ENCODE measurements at places on chromosomes 2 and 18. TPM values are rescaled to one million over a fixed set of nuclear protein-coding genes. Genes with fewer than 3 reads are reported as not detected.

Gene NGEF
- total RNA-seq: 88.1 TPM

Gene HOXD3
- 8.7 TPM for total RNA-seq

Gene DNAH7
- 11.9 TPM for total RNA-seq

Gene HOXD9
- not detected for total RNA-seq

Gene ASPRV1
- 3.3 TPM for total RNA-seq

Gene INHBB
- 1.1 TPM for total RNA-seq

DNA sequence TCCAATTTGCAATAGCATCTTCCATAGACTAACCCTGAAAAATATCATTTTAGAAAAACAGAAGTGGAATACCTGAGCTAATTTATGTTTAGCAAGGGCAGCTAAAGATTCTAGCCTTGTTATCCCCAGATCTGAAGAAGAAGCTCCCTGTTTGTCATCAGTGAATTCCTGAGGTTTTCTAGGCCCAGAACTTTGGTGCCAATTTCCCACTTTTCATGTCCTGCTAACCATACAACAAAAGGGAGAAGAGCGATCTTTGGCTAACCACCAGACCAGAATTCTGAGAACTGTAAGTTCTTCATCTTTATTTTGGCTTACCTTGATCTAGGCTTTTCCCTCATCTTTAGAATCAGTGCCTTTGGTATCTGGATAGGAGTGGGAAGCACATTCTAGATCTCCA lies 51.3 kb upstream of the RASGRP3 start:
- H3K27me3 ChIP-seq: no peaks in the 10 kb centered on the region
- no peak overlapping the region for H3K27ac ChIP-seq
- no peaks in the 10 kb centered on the region for H3K4me1 ChIP-seq
- H3K4me3 ChIP-seq: no peak overlapping the region
- no peaks in the 10 kb centered on the region for H3K36me3 ChIP-seq

DNA sequence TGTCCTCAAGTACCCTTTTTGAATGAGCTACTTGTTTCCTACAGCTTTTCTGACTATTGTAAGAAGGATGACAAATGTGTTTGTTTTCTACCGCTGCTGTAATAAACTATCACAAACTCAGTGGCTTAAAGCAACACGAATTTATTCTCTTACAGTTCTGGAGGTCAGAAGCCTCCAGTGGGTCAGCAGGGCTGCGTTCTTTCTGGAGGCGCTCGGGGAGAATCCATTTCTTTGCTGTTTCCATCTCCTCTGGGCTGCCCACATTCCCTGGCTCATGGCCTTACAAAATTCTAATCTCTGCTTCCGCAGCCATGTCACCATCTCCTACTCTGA lies 128.5 kb downstream of the SPP2 start:
- H3K36me3 ChIP-seq: no peaks in the 10 kb centered on the region
- no peak overlapping the region for H3K4me3 ChIP-seq
- H3K4me1 ChIP-seq: no peaks in the 10 kb centered on the region
- no peak for DNase-seq

GRCh38 chr2:205056151-205056561 lies 510.9 kb downstream of the PARD3B start:
- no peaks in the 10 kb centered on the region for H3K4me1 ChIP-seq
- no peak for DNase-seq
- H3K4me3 ChIP-seq: no peak overlapping the region
- no peak overlapping the region for H3K27ac ChIP-seq
- no peaks in the 10 kb centered on the region for H3K27me3 ChIP-seq
- H3K36me3 ChIP-seq: no peaks in the 10 kb centered on the region

- no peaks in the 10 kb centered on the region for H3K4me1 ChIP-seq
- no peak overlapping the region for H3K4me3 ChIP-seq
- H3K36me3 ChIP-seq: no peaks in the 10 kb centered on the region
- no peak overlapping the region for H3K27ac ChIP-seq
Observed at GRCh38 chr2:124112206-124112605, 87.1 kb downstream of the CNTNAP5 start.

GRCh38 chr2:9205963-9206948 lies at the start of gene ASAP2:
TSS of gene ASAP2 (plus strand) at chr2:9206812. CDS start at chr2:9207105, 293 bp downstream.
- peak within 1 kb of the TSS; percentile 60 for H3K4me3 ChIP-seq
- no peaks in the 10 kb centered on the region for H3K36me3 ChIP-seq
- no peaks in the 10 kb centered on the region for H3K4me1 ChIP-seq
- H3K27me3 ChIP-seq: no peaks in the 10 kb centered on the region

DNA sequence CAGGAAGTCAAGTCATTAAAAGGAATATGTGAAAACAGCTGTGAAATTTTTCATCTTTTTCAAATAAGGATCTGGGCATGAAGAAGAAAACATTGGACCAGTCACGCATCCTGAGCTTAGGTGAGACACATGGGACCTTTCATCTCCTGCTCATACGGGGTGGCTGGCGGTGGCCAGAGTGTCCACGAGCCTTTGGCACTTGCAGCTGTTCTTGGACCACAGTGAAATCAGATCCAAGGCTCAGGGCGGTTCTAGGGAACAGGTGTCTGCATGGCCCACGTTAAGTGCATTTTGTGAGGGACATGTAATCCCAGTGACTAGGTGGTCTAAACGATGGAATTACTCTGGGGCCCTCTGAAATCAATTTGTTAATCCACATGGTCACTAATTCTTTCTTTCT lies 212.7 kb upstream of the COPS8 start:
- no peaks in the 10 kb centered on the region for H3K36me3 ChIP-seq
- H3K27ac ChIP-seq: no peak overlapping the region
- no peak overlapping the region for H3K4me3 ChIP-seq
- DNase-seq: no peak

GRCh38 chr18:2906704-2907549 lies 60.1 kb downstream of the EMILIN2 start:
- no peaks in the 10 kb centered on the region for H3K27me3 ChIP-seq
- peaks cover 7% of the 10 kb centered on the region for H3K4me1 ChIP-seq
- H3K4me3 ChIP-seq: peak overlapping the region; percentile 66
- DNase-seq: peak; percentile 71
- peak overlapping the region; percentile 59 for H3K27ac ChIP-seq

- no peaks in the 10 kb centered on the region for H3K4me1 ChIP-seq
- H3K4me3 ChIP-seq: no peak overlapping the region
- no peak for DNase-seq
Observed at GRCh38 chr18:21826196-21826595, 85.6 kb downstream of the MIB1 start.

DNA sequence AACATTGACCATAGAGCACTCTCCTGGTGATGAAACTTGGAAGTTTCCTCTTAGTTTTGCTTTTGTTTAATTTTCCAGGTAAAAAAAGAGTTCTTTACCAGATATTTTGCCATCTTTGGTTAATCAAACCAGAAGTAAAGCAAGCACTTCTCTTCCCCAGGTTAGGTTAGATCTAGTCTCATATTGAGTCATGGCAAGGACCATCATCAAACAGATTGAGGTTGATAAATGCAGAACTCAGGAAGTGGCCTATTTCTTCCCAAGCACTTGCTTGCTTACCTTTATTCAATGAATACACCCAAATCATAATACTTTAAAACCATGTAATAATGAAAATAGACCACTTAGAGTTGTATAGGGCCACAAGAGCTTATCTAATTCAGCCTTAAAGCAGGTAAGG lies 23.4 kb downstream of the DNAH6 start:
- no peaks in the 10 kb centered on the region for H3K27me3 ChIP-seq
- no peaks in the 10 kb centered on the region for H3K4me1 ChIP-seq
- H3K27ac ChIP-seq: no peak overlapping the region
- H3K36me3 ChIP-seq: no peaks in the 10 kb centered on the region
- no peak overlapping the region for H3K4me3 ChIP-seq

DNA sequence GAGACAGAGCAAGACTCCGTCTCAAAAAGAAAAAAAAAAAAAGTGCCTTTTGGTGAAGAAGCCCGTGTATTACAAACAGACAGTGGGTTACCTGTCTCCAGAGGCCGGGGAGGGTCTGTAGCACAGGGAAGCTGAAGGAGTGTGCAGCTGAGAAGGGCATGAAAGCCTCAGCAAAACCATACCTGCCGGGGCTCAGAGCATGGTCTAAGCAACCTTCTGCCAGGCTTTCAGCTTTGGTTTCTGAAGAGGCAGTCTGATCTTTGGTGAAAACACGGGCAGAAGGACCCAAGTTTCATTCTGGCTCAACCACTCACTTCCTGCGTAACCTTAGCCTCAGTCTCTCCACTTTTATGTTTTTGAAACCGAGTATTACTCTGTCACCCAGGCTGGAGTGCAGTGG lies 21.5 kb downstream of the SH2D6 start:
- peaks cover 17% of the 10 kb centered on the region for H3K4me1 ChIP-seq
- H3K27ac ChIP-seq: no peak overlapping the region
- H3K36me3 ChIP-seq: no peaks in the 10 kb centered on the region
- no peaks in the 10 kb centered on the region for H3K27me3 ChIP-seq
- H3K4me3 ChIP-seq: no peak overlapping the region

GRCh38 chr2:125398738-125399524 lies 1257.0 kb upstream of the GYPC start:
- H3K27ac ChIP-seq: no peak overlapping the region
- DNase-seq: no peak
- H3K27me3 ChIP-seq: no peaks in the 10 kb centered on the region
- no peaks in the 10 kb centered on the region for H3K4me1 ChIP-seq

- H3K27me3 ChIP-seq: no peaks in the 10 kb centered on the region
- DNase-seq: no peak
- no peaks in the 10 kb centered on the region for H3K36me3 ChIP-seq
- no peak overlapping the region for H3K27ac ChIP-seq
- no peak overlapping the region for H3K4me3 ChIP-seq
Observed at GRCh38 chr2:238149841-238150572, 8.8 kb upstream of the ERFE start.

- no peaks in the 10 kb centered on the region for H3K27me3 ChIP-seq
- no peaks in the 10 kb centered on the region for H3K36me3 ChIP-seq
- no peaks in the 10 kb centered on the region for H3K4me1 ChIP-seq
- H3K4me3 ChIP-seq: no peak overlapping the region
- no peak for DNase-seq
Observed at GRCh38 chr2:129907256-129907998, 72.0 kb upstream of the RAB6C start.

GRCh38 chr2:13651684-13652131 lies 935.0 kb downstream of the TRIB2 start:
- H3K4me1 ChIP-seq: no peaks in the 10 kb centered on the region
- H3K27ac ChIP-seq: no peak overlapping the region
- no peaks in the 10 kb centered on the region for H3K36me3 ChIP-seq
- H3K4me3 ChIP-seq: no peak overlapping the region

GRCh38 chr18:9933865-9934264 lies 20.0 kb downstream of the VAPA start:
- H3K27me3 ChIP-seq: no peaks in the 10 kb centered on the region
- H3K36me3 ChIP-seq: no peaks in the 10 kb centered on the region
- H3K4me1 ChIP-seq: no peaks in the 10 kb centered on the region
- no peak overlapping the region for H3K4me3 ChIP-seq

GRCh38 chr2:12300927-12301326 lies 415.8 kb upstream of the TRIB2 start:
- no peaks in the 10 kb centered on the region for H3K27me3 ChIP-seq
- no peak overlapping the region for H3K4me3 ChIP-seq
- no peaks in the 10 kb centered on the region for H3K4me1 ChIP-seq
- H3K27ac ChIP-seq: no peak overlapping the region

- DNase-seq: no peak
- no peaks in the 10 kb centered on the region for H3K36me3 ChIP-seq
- H3K27me3 ChIP-seq: no peaks in the 10 kb centered on the region
- no peaks in the 10 kb centered on the region for H3K4me1 ChIP-seq
- no peak overlapping the region for H3K4me3 ChIP-seq
Observed at GRCh38 chr18:45528712-45529336, 86.5 kb upstream of the SLC14A2 start.

DNA sequence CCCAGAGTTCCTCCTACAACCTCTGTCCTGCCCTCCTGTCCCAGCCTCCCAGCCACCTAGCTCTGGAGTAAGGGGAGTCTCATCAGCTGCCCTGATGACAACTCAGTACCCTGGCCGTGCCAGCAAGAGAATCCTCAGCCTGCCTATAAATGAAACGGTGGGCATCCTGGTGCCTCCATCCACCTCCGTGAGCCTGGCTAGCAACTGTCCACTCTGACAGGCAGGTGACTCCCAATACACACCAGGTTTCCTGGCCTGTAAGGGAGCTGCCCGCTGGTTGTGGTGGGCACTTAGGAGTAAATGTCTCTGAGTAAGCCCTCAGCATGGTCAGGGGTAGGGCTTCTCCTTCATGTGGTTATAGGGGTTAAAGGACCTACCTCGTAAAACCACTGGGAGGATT lies 81.5 kb downstream of the XDH start:
- no peaks in the 10 kb centered on the region for H3K36me3 ChIP-seq
- peaks cover 8% of the 10 kb centered on the region for H3K4me1 ChIP-seq
- H3K27ac ChIP-seq: no peak overlapping the region
- DNase-seq: no peak
- no peak overlapping the region for H3K4me3 ChIP-seq
- no peaks in the 10 kb centered on the region for H3K27me3 ChIP-seq

- DNase-seq: no peak
- H3K36me3 ChIP-seq: no peaks in the 10 kb centered on the region
- H3K27me3 ChIP-seq: no peaks in the 10 kb centered on the region
- H3K4me1 ChIP-seq: no peaks in the 10 kb centered on the region
- no peak overlapping the region for H3K27ac ChIP-seq
Observed at GRCh38 chr2:160621748-160622147, 128.1 kb upstream of the RBMS1 start.

- H3K4me3 ChIP-seq: no peak overlapping the region
- H3K27me3 ChIP-seq: no peaks in the 10 kb centered on the region
- DNase-seq: no peak
- H3K36me3 ChIP-seq: no peaks in the 10 kb centered on the region
Observed at GRCh38 chr2:161798027-161798426, 173.8 kb downstream of the SLC4A10 start.

DNA sequence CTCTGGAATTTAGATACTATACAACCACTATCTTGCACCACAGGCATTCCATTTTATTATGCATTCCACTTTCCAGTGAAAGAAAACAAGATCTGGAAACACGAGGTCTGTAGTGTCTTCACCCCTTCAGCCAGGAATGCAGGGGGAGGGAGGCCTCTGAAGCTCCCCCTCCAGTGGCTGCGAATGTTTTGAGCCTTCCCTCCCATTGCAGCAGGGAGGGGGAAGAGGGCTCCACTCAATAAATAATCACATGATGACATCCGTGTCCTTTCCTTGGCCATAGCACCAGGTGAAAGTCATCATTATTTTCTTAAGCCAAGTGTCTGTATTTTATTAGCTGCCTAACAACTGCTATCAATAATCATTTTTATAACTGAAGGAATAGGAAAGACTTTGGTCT lies 38.6 kb downstream of the ALPK2 start:
- H3K36me3 ChIP-seq: no peaks in the 10 kb centered on the region
- no peak overlapping the region for H3K27ac ChIP-seq
- DNase-seq: no peak
- no peaks in the 10 kb centered on the region for H3K4me1 ChIP-seq
